Memory B cell (primary cell): ENCODE measurements at places on chromosomes 12 and 14.

DNA sequence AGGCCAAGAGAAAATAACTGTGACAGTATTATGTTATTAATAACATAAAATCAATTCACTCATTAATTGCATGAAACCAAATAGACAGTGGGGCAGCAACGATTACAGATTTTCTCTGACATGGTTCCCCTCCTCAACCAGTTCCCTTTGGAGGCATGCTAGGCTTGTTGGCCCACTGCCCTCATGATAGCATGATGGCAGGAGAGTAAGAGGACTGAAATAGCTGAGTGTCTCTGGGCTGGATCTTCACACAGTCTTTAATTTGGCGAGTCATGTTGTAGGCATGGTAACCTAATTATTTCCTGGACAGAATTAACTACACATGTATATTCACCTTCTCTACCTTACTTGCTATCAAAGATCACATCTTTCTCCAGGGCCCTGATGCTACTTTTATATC, 266.2 kb upstream of the PELI2 start:
- no peak for DNase-seq

GRCh38 chr12:27572486-27573255, 48.7 kb downstream of the PPFIBP1 start:
- no peak for DNase-seq

DNA sequence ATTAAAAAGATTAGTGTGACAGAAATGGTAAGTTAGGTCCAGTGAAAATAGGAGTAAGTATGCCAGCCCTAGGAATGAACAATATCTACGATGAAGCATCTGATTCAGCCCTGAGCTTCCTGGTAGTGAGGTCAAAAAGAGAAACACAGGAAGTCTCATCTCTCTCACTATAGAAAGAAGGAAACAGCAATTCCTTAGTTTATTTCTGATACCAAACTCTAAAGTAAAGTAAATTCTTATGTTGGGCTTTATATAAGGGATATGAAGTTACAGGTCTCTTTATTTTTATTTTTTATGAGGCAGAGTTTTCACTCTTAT, 76.7 kb upstream of the RFLNA start:
- no peak for DNase-seq

GRCh38 chr12:110619534-110619953, 5.6 kb downstream of the TCTN1 start:
- DNase-seq, result no peak

GRCh38 chr12:67241482-67241881, 27.7 kb upstream of the CAND1 start:
- no peak for DNase-seq

GRCh38 chr12:108606492-108606891, 8.6 kb upstream of the TMEM119 start:
- DNase-seq, result no peak

DNA sequence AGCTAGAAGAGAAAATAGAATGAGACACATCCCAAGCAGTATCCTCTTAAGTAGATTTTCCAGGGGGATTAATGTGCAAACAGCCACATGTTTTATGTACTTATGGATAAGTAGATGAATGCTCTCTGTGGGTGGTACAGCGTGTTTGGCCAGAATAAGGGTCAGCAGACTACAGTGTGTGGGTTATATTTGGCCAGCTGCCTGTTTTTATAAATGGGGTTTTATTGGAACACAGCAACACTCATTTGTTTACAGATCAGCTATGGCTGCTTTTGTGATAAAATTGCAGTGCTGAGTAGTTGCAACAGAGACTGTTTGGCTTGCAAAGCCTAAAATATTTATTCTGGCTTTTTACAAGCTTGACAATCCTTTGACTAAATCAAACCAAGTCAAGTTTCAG, 780.2 kb upstream of the SEL1L start:
- no peak for DNase-seq

DNA sequence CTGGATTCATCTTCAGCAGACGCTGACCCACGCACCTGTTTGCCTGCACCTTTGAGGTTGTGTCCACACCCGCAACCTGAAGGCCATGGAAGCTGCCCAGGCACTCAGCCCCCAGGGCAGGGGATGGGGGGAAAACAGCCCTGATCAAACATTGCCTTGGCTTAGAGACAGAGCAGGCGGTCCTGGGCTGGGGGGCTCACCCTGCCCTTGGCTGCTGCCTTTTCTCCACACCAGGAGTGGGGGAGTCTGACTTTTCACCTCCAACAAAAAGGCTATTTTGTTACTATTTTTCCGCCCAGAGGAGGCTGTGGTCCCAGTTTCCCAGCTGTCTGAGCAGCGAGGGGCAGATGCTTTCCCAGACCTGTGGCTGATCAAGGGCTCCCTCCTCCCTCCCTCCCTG, 24.2 kb downstream of the BCL11B start:
- DNase-seq, result no peak

DNA sequence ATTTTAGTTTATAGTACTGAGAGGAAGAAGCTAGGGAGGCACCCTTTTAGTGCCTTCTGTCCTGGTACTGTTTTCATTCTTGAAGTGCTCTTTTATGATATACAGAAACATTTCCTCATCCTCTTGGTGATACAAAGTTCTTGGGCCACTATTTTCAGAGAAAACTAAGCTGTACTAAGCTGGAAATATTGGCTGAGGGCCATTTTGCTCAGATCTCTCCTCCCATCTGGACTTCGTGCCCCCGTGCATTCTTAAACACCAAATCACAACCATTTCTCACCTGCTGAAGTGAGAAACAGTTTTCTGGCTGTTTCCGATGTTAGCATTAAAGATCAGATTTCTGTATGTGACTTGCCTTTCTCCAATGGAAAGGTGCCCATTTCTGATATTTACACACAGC, 158.9 kb downstream of the FBXL14 start:
- no peak for DNase-seq

DNA sequence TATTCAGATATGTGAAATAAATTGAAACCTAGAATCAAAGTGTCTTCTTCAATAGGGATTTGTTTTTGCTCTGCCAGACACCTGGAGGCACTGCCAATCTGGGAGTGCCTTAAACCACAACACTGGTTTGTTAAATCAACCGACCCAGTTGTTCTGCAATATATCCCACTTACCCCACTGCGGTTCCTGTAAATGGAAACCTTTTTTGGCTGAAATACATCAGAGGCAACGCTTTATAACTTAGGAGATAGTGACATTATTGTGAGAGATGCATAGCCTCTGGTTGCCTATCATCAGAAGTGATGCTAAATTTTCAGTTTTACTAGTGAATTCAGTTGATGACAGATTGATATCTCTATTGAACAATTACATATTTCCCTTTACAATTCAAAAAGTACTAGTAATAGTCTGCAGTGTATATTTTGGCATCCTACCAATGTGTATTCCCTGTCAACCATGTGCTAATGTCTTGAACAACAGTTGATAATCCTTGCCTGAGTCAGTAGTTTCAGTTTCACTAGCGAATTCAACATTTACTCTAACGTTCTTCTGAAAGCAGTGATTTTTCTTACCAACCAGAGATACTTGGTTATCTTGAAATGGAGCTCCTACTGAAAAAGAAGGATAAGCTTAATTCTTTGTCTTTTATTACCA, 30.5 kb downstream of the PPP2R5C start:
- no peak for DNase-seq

- no peak for DNase-seq
Measured at GRCh38 chr14:74579447-74580274, 32.4 kb downstream of the LTBP2 start.

DNA sequence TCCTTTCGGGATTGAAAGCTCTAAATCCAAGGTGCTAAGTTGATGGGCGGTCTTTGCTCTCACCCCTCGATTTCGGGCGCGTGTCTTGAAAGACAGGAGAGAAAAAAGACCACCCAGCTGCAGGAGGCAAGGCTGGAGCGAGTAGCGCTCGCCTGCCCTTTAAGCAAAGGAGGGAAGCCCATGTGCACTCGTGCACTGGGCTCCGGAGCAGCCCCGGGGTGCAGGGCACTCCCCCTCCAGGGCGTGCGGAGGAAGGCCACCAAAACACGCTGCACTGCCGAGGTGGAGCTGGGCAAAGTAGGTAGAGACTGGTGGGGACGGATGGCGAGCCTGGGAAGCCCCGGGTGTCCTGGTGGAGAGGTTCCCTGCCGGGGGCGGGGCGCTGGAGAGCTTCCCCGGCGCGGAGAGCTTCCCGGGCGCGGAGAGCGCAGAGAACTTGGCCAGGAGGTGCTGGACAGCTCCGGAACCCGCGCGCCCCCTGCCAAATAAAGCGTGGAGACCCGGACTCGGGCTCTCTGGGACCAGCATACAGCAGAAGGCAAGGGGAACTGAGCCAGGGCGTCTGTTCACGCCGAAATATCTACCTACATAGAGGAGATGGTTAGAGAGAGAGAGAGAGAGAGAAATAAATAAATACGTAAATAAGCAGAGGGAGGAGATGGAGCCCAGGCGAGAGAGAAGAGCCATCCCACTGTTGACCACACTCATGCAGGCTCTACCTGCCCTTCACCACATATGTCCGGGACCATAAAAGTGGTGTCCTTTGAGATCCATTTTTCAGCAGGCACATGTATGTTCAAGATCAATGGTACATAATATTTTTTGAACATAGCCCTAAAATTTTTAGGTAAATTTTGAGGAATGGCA, 662 bp upstream of the NELL2 start:
- DNase-seq, result no peak

DNA sequence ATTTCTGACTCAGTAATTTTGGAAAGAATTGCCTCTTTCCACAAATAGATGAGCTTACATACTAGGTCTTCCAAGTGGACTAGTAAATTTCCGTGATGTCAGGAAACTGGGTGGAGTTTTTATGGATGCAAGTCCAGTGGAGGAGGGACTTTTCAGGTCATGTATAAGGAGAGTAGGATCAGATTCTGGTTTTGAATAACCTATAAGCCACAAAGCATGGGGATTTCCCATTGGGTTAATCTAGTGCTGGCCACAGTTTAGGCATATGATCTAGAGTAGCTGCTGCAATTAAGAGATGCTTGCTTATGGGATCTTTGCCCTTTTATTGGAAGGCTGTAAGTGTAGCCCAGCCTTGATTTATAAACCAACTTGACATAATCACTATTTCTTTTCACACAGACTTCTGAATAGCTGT, 33.8 kb downstream of the STK38L start:
- DNase-seq, result no peak

DNA sequence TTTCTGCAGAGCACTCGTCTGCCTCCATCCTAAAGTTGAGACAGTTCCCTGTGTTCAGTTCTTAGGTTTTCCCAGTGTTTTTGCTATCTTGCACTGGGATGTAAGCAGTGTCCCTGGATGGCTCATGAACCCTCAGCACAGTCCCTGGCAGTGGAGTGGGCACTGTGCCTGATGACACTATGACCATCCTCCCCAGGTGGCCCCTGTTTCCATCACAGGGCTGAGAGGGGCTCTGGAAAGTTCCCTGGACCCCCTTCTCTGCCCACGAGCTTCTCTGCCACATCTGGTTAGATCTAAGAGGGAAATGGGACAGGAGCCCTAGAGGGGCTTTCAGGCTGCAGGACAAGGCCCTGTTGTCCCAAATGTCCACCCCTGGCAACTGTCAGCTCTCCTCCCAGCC, 249.8 kb upstream of the SFSWAP start:
- DNase-seq, result no peak

DNA sequence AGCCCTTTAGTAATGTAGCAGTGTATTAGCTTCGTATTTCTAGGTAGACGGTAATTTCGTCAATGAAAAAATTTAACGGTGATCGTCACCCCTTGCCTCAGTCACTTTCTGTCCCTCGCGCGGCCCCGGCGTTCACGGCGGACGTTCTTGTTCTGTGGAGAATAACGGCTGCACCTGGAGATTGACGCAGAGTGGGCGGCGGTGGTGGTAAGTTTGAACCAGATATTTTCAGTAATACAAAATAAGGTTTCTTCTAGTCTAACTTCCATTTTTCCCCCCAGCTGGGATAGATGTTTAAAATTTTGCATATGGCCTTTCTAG, 341 bp downstream of the ZNF10 start:
- DNase-seq, result peak; percentile 70

- no peak for DNase-seq
Measured at GRCh38 chr12:100371146-100371545, 14.3 kb downstream of the SLC17A8 start.

DNA sequence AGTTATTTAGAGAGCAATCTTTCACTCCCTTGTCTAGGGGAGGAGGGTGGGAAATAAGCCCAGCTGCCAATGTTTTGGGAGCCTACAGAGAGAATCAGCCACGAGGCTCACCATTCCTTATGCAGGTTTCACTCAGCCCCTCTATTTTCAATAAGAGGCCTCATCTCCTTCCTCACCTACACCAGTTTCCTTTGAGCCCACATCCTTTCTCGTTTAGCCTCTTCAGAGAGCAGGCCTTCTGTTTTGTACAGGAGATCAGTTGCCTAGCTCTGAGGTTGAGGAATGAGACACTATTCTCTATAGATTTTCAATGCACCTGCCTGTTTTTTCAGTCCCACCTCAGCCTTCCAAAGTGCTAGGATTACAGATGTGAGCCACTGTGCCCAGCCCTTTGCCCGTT, 17.9 kb downstream of the SNAPC1 start:
- DNase-seq, result no peak

DNA sequence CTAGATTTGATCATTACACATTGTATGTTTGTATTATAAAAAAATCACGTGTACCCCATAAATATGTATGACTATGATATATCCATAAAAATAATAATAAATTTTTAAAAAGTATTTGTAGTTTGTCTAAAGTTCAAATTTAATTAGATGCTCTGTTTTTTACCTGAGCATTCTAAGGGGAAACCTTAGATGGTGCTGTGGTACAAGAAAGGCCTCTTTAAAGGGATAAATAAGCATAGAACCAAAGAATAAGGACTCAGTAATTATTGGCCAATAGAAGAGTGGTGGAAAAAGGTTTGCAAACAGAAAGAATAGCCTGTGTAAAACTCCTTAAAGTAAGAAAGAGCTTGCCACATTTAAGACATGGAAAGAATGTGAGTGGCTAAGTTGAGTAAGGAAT, 580.1 kb upstream of the SEL1L start:
- no peak for DNase-seq

DNA sequence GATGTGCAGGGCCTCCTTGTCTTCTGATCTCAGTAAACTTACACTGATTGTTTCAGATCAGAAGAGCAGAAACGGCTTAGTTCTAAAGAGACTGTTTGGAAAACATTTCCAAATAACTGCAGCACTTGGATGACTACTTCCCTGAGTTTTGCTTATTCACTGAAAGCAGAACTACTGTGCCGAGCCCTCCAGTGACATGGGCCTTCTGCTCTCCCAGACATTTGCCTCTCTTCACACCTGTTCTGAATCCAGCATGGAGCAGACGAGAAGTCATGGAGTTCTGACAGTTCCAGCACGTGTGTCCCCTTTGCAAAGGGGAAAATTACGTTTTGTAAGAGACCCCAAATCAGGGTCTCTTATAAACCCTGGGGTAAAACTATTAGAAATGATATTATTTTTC, 31.4 kb downstream of the ETNK1 start:
- DNase-seq, result no peak
